ENCODE measurements at places on chromosomes 3 and 15. TPM values are rescaled to one million over a fixed set of nuclear protein-coding genes. Genes with fewer than 3 reads are reported as not detected.

Gene VGLL3
- total RNA-seq = 26.8 TPM

Gene STXBP5L
- not detected for total RNA-seq

Gene NAALADL2
- 10.6 TPM for total RNA-seq

Gene SCAANT1
- total RNA-seq = not detected

Gene PLA1A
- total RNA-seq = not detected

Gene CSPG4
- total RNA-seq = 2.6 TPM

Gene RFX7
- total RNA-seq = 12.6 TPM

Gene C2CD4B
- total RNA-seq = not detected

Gene HHLA2
- not detected for total RNA-seq

Gene NR2E3
- total RNA-seq = 2.1 TPM

Gene SNTN
- not detected for total RNA-seq

Gene CACNA2D3
- total RNA-seq = 0.18 TPM

- no peak for DNase-seq
Measured at GRCh38 chr3:102106416-102107097, 257.2 kb downstream of the NFKBIZ start.

- DNase-seq = no peak
Measured at GRCh38 chr15:76108021-76108723, 48.4 kb downstream of the TMEM266 start.

- DNase-seq = no peak
Measured at GRCh38 chr15:61032600-61033286, 196.4 kb downstream of the RORA start.

DNA sequence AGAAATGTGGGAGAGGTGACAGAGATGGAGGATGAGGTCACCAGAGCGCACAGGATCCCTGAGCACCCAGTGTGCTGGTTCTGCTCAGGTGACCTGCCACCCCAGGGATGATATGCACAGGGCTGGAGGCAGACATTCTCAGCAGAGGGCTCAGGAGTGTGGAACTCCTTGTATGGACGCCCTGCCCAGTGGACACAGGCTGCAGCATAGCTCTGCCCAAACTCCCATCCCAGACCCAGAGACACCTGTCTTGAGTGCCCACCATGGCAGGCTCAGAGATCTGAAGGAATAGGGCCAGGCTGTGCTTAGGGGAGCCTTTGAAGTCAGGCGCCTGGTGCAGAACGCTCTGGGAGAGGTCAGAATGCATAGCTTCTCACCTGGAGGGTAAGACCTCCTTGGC lies 47.3 kb downstream of the PPCDC start:
- no peak for DNase-seq

DNA sequence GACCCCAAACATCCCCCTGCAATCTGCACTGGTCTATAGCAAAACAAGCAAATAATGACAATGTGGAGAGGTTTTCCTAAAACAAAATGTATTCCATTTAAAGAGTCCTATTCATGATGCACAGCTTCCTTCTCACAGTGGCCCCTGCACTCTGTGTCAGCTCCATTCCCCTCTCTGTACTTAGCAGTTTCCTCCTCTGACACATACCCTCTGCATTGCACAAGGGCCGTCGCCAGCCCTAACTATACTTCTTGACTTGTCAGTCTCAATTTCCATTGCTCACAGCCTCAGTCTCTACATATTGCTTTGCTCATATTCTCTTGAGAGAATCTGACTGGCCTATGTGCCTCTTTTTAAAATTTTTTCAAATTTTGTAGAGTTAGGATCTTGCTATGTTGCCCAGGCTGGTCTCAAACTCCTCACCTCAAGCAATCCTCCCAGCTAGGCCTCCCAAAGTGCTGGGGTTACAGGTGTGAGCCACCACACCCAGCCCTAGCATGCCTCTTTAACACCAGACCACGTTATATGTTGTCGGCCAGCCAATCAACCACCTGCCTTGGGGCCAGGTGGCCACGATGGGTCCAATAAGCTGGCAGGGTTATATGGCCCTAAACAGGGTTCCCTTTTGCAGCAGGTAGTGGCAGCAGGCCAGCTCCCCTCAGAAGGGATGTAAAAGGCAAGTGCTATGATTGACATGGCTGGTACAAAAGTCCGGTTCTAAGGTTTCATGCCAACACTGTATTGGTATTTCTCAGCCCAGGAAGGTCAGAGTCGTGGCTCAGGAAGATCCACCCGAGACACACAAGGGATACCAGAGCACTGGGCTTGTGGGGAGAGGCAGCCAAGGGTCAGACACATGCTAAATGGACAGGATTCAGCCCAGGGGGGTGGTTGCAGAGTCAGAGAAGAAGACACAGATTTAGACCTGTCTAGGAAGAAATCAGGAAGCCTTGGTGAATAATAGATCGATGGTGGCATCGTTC lies 59.0 kb upstream of the SMAD3 start:
- DNase-seq = no peak

DNA sequence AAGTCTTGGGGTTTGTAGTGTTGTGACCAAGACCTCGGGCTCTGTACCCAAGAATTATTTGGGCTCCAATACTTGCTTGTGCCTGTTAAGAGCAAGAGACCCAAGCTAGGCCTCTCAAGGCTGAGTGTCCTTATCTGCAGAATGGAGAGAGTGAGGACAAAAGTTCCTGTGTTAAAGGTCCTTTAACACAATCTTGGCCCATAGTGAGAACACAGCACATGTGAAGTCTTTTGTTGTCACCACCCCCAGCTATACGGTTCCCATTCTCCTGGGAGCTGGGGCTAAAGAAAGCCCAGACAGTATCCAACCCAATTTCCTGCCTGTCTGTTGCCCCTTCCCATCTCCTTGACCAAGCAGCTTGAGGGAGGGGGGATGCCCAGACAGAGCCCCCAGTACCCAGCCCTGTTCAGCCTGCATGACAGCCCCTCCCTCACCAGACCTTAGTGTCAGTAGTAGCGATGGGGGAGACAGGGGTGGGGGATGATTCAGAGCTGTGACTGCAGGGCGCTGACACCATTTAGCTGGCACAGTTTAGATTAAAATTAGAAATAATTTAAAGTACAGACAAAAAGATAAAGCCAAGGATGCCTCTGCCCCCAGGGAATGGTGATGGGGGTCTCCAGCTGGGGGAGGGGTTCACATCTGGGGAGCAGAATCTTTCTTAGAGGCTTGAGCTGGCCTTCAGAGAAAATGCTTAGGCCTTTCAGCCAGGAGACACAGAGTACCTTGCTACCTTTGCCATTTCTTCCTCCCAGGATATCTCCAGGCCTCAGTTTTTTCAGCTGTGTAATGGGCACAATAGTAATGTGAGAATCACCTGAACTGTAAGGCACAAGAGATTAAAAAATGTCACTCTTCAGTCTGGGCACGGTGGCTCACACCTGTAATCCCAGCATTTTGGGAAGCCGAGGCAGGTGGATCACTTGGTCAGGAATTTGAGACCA lies 2.7 kb downstream of the PRKCD start:
- DNase-seq = no peak

GRCh38 chr3:79358327-79358726 lies 409.5 kb downstream of the ROBO1 start:
- DNase-seq = no peak

GRCh38 chr15:57769266-57769665 lies 62.8 kb downstream of the POLR2M start:
- DNase-seq = no peak

DNA sequence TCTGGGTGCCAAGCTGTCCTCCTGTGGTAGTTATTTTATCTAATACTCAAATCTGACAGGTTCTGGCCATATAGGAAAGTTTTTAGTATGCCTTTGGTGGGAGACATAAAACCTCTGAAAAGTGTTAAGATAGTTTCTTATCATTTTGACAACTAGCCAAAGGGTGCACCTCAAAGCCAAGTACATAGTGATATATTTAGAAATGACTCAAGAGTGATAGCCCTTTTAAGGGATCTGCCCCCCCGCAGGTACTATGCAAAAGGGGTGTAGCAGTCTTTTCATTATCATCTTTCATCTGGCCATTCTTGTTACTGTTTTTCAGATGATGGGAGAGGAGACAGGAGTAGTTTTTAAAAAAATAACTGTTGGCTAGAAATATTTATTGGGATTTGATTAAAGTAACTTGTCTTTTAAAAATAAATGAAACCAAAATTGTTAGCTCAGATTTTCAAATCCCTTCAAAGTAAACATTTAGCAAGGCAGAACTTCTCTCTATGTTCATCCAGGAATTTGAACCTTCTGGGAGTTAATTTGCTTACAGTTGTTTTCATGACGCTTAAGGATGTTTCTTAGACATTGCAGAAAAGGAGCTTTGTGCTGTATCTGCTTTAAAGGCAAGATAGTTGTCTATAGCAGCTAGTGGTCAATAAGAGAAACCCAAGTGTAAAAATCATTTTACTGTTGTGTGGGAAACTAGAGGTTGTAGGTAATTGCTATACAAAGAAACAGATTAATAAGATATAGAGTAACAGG lies 5.1 kb downstream of the PHLDB2 start:
- no peak for DNase-seq

GRCh38 chr3:17290894-17291293 lies 406.1 kb downstream of the PLCL2 start:
- no peak for DNase-seq

GRCh38 chr15:66144978-66145725 lies 108.4 kb downstream of the MEGF11 start:
- no peak for DNase-seq
